ENCODE measurements at places on chromosomes 5 and 9.

DNA sequence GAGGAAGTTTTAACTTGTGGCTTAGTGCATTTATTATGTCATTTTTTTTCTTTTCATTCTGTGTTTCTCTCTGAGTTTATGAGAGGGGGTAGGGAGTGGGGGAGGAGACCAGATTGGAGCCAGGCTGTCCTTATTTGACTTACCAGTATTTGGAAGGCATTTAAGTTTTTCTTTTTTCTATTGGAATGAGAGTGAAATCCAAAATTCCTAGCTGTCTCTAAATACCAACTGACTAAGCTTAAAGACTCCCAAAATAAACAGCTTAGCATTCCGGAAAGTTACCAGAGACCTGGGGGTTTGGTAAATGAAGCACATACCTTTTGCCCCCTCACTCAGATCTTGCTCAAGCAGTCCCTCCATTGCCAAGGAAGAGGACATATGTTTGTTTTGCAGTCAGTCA, 581.9 kb upstream of the BRINP1 start:
- no peak for DNase-seq

- no peak for DNase-seq
Measured at GRCh38 chr9:90580576-90580975, 62.0 kb downstream of the DIRAS2 start.

DNA sequence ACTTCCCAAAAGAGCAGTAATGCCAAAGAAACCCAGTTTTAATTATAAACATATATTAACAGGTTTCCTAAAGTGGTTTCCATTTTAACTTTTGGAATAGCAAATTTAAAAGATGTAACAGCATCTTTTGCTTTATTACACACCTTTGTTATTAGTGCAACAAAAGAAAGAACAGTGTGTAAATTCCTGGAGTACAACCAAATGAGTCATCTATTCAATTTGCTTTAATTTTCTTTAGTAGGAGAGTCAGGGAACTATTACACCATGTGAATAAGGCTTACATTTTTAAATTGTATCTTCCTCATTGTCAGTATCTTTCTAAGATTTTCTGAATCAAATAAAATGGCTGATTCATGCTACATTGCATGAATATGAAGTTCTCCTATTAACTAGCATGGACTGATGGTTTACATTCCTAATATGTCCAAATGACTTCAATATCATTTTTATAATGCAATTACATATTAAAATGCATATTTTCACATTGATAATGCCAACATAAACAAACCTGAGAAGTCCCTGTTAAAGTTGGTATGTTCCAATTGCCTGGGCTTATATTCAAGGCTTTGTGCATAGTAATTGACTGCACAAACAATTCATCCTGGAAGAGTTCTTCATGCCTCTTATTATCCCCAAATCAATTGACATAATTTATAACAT, 22.5 kb downstream of the EDIL3 start:
- DNase-seq: no peak

GRCh38 chr9:87599901-87600610, 102.4 kb downstream of the DAPK1 start:
- DNase-seq: no peak

GRCh38 chr5:134439210-134439654, 27.6 kb upstream of the CDKN2AIPNL start:
- DNase-seq: no peak

- DNase-seq: no peak
Measured at GRCh38 chr9:20692554-20692953, 8.5 kb downstream of the FOCAD start.

DNA sequence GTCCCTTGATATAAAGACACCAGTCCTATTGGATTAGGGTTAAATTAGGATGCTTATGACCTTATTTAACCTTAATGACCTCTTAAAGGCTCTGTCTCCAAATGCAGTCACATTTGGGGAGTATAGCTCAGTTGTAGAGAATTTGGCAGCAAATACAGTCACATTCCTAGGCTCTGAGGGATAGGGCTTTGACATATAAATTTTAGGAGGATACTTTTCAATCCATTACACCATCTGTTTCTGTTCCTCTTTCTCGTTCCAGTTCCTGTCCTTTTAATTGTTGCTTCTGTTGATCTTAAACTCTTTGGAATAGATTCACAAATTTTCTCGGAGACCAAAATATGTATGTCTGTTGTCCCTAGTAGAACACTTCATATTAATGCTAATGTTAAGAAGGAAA, 390.0 kb upstream of the PCSK5 start:
- no peak for DNase-seq

DNA sequence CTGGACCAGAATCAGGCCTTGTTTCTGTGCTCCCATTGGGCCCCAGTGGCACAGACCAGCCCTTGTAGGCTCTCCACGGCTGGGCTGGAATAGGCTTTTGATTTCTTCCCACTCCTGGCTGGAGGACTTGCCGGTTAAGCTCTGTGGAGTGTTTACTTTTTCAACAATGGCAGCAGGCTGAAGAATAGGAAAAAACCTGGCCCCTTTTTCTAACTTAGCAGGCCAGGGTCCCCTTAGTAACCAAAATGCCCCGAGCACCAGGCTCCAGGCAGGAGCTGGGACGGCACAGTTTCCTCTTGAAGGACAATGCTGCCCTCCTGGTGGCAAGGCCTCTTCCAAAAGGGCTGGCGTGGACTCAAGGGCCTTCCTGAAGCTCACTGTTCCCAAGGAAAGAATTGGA, 230.3 kb downstream of the CRB2 start:
- no peak for DNase-seq

GRCh38 chr9:18786196-18786595, 246.8 kb downstream of the SAXO1 start:
- DNase-seq: no peak

DNA sequence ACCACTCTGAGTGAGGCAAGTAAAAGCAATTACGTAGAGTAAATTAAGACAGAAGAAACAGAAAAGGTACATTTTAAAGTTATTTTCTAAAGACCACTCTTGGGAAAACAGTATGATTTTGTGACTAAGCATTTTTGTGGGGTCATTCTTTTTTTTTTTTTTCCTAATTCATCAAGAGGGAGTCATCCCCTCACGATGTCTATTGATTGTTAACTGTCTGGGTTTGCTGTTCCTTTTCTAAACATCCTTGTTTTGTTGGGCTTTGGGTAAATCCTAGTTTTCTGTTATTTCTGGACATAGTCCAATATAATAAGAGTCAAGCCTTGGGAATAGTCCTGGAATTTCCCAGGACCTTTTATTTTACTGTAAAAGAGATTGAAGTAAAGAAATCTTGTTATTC, 63.8 kb downstream of the ANKRD55 start:
- DNase-seq: no peak

DNA sequence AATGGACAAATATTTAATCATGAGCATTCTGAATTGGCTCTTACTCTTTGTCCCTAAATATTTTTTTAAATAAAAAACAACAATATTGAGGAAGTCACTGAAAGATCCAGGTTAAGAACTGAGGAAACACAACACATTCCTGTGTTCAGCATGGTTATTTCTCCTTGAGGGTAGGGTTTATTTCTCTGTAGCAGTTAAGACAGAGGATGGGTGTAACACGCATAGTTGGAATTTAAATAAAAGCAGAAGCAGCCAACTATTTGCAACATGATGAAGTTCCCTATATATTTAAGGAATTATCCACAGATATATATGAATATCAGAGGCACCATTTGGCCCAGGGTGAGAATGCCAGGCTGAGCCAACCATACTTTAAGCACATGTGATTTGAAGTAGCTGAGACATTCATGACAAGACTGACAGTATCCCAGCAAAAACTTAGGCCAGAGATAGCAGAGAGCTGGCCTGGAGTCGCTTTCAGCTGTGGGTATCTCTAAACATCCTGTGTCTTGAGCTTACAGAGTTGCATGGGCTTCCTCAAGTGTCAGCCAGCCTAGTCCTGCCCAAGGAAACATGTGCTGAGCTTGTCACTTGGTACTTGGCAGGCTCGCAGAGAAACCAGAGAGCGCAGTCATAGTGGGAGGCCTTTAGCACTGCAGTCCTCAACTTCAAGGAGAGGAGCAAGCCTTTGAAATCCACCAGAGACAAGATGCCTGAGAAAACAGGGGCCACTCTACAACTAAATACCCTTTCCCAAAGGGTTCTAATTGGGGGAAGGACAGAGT, 43.6 kb downstream of the SEMA5A start:
- no peak for DNase-seq

DNA sequence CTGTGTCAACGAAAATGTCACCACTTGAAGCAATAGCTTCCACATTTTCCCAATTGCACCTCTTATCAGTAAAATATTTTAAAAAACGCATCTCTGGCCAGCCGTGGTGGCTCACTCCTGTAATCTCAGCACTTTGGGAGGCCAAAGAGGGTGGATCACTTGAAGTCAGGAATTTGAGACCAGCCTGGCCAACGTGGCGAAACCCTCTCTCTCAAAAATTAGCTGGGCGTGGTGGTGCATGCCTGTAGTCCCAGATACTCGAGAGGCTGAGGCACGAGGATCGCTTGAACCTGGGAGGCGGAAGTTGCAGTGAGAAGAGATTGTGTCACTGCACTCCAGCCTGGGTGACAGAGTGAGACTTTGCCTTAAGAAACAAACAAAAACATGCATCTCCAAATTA, 210.1 kb upstream of the CHD1 start:
- no peak for DNase-seq

- DNase-seq: no peak
Measured at GRCh38 chr9:109213285-109214121, 46.5 kb upstream of the FRRS1L start.

GRCh38 chr5:120684749-120685415, 220.8 kb downstream of the PRR16 start:
- no peak for DNase-seq

DNA sequence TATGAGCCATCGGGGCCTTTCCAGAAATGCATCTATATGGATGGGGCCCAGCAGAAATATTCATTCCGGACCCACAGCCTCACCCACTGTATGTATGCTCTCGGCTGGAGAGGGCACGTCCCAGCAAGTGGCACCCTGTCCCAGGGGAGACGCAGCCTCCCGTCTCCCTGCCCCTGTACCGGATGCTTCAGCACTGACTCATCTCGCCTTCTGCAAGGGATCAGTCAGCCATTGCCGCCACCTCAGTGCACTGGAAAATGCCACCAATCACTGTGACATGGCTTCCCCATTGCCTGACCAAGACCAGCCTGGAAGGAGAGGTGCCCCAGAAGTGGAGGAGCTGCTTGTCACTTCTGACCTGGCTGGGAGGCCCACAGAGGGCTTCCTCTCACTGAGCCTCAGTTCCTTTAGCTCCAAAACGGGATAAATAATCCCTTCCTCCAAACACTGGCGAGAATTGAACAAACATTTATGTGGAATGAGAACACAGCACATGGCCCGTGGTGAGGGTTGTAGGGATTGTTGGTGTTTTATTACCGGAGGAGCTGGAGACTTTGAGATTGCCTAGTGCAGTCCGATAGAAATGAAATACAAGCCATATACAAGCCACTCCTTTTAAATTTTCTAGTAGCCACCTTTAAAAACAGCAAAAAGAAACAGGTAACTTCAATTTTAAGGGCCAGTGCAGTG, 43.9 kb upstream of the ORM1 start:
- DNase-seq: no peak

- no peak for DNase-seq
Measured at GRCh38 chr5:55509796-55510522, 24.8 kb downstream of the PLPP1 start.

DNA sequence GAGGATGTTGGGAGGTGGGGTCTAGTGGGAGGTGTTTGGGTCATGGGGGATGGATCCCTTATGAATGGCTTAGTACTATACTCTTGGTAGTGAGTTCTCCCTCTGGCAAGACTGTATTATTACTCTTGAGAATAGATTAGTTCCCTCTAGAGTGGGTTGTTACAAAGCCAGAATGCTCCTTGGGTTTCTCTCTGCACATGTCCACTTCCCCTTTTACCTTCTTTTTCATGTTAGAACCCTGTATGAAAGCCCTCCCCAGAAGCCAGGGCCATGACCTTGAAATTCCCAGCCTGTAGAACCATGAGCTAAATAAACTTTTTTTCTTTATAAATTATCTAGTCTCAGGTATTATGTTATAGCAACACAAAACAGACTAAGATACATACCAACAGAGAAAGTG, 31.1 kb downstream of the SLC24A2 start:
- DNase-seq: no peak

DNA sequence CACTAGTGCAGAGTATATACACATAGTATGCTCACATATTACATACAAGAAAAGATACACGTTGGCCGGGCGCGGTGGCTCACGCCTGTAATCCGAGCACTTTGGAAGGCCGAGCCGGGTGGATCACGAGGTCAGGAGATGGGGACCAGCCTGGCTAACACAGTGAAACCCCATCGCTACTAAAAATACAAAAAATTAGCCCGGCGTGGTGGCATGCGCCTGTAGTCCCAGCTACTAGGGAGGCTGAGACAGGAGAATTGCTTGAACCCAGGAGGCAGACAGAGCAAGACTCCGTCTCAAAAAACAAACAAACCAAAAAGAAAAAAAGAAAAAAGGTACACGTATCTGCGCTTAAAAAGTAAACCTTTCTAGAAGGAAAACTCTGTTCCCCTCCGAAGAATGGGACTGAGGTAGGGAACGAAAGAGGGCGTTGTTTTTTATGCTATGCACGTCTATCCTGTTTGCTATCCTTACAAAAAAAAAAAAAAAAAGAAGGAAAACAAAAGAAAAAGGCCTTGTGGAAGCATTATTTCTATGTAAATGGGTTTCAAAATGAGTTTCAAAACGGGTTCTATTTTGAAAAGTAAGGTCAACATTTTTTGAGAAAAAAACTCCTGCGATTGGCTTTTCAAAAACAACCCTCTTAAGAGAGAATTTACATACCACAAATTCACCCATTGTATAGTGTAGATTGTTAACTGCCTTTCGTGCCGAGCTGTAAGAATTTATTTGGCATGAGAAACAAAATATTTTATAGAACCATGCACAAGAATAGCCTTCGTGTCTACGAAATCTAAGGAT, 1.2 kb downstream of the AK3 start:
- DNase-seq: no peak

DNA sequence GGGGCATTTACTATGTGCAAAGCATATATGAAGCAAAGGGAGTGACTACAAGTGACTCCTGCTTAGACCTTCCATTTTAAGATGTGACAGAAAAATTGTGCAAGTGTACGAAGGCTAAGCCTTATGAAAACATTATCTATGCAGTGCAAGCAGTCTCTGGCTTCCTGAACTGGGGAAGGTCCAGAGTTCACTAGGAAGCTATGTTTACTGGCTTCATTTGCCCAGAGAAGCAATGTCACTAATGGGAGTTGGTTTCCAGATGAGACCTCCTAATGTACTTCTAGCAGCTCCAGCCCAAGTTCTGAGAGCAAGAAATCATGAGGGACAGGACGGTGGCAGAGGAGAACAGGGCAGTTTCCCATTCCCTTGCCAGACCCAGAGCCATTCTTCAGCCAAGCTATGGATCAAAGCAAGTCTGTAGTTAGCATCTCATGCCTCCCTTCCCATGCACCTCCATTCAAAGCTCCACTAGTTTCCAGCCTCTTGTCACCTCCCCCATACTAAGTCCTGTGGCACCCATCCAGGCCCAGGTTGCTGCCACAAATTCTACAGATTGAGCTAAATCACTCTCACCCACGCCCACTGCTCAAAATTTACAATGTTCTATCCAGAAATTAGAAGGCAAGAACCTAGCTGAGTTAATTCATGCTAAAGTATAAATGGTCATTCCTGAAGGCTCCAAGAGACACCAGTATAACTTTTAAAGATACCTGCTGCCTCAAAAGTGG, 21.8 kb downstream of the MCTP1 start:
- no peak for DNase-seq

Data from stimulated activated CD4-positive, alpha-beta T cell treated with anti-CD3 and anti-CD28 coated beads, TNF-alpha, amount 100 ng/mL, for 24 hours (primary cell).